ENCODE measurements at places on chromosomes 7 and 10.

DNA sequence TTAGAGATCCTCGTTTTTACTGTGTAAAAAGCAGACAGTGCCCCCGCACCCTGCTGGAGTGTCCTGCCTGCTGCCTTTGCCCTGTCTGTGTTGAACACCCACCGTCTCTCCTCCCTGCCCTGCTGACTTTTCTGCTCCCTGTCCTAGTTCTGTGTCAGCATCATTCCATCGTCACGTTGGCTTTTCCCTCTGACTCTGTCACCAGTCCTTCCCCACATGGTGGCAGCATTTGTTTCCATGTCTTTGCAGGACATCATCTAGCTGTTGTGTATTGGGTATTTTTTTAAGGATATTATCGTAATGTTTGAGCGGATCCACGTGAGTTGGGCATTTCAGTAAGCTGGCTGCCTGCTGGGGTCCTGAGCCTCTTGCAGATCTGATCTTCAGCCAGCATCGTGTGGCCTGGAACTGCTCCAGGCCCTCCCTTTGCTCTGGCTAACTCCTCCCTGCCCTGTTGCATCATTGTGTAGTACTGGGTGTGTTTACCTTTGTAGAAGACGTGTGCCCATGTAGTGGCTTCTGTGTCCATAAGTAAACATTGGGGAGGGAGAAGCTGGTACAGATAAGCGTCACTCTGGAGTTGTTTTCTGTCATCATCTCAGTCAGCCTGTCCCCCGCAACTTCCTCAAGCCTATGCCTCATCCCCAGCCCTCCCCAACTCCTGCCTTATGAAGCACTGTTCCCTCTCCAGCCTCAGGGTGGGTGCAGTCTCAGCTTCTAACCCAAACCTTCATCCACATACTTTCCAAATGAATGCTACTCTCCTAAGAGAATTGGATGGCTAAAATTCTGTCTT lies 44.3 kb downstream of the TRRAP start:
- no peak for DNase-seq

- DNase-seq: no peak
Observed at GRCh38 chr7:14902589-14903067, at the start of gene DGKB. TSS of gene DGKB (minus strand) at chr7:14902751.

GRCh38 chr10:109992485-109992884 lies 15.3 kb upstream of the ADD3 start:
- no peak for DNase-seq

DNA sequence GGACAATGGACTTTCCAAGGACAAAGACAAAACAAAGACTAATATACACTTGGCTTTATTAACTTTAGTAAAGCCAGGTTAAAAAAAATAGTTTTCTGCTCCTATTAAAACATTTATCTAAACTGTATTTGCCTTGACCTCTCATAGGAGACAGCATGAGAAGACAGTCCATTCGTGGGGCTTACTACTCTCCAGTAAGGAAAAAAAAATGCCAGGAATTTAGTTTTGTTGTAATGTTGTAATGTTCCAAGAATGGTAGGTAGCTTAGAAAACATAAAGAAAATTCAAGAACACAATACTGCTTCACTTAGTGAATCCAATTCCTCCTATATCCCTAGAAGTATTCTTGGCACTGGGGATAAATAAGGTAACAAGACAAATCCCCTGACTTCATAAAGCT lies 81.7 kb downstream of the KMT2C start:
- DNase-seq: no peak

DNA sequence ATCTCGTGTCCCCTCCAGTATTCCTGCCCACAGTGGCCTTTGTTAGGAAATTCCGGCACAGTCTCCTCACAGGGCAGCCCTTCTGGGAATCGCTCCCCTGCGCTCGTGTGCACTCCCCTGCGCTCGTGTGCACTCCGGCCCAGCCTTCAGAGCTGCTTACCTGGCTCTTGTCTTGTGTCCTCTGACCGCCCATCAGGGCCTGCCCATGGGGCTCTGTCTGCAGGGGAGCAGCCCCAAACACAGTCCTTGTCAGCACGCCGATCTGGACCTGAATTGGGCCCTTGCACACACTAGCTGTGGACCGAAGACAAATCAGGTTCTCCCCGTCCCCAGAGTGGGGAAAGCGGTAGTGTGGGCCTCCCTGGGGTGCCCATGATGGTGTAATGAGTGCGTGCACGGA lies 179.4 kb downstream of the CUX1 start:
- no peak for DNase-seq

- DNase-seq: peak; percentile 32
Observed at GRCh38 chr10:127117125-127117524, 79.3 kb downstream of the INSYN2A start.

DNA sequence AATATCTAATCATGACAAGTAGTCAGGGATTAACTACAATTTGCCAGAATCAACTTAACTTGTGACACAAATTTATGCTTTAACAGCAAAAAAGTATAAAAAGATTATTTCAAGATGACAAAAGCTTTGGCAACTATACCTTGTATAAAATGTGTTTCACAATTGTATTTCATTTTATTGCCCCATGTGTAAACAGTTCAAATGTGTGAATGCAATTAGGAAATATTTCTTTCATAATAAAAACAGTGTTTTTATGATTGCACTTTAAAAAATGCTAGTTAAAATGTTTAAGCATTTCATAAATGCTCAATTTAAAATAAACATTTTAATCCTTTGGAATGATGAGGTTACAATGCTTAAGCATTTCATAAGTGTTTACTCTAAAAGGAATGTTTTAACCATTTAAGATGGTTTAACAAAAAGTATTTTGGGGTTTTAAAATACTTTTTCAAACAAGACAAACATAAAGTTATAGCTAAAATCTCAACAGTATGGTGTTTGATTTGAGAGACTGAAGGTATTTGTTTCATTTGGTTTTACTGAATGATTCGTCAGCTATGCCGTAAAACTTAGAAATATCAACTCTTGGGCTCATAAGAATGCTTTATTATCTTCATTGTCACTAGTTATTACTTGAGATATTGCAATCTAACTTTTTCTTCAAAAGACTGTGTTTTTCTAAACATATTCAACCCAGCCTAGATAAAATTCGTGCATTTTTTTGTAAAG lies 50.1 kb downstream of the SFTPD start:
- DNase-seq: no peak

DNA sequence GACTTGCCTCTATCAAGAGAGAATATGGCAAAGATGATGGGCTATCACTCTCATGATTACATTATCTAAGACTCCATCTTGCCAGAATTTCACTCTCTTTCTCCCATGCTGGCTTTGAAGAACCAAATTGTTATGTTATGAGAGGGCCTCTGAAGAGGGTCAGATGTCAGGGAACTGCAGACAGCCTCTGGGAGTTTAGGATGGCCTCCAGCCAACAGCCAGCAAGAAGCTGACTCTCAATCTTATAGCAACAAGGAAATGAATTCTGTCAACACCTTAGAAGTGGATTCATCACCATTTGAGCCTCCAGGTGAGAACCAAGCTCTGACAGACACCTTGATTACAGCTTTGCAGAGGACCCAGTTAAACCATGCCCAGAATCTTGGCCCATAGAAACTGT lies 33.6 kb downstream of the ZNF22 start:
- no peak for DNase-seq

DNA sequence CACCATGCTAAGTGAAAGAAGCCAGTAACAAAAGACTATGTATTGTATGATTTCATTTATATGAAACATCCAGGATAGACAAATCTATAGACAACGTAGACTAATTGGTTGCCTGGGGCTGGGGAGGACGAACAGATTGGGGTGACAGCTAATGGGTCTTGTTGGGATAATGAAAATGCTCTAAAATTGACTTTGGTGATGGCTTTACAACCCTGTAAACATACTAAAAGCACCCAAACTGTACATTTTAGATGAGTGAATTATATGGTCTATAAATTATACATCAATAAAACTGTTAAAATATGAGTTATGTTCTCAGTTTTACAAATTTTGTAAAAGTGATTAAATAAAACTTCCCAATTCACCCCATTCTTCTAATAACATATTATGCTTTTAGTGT lies 261.5 kb downstream of the ELMO1 start:
- DNase-seq: no peak

GRCh38 chr7:4838626-4839334 lies 23.1 kb downstream of the PAPOLB start:
- no peak for DNase-seq

GRCh38 chr10:44575601-44576380 lies 190.9 kb upstream of the CXCL12 start:
- no peak for DNase-seq

DNA sequence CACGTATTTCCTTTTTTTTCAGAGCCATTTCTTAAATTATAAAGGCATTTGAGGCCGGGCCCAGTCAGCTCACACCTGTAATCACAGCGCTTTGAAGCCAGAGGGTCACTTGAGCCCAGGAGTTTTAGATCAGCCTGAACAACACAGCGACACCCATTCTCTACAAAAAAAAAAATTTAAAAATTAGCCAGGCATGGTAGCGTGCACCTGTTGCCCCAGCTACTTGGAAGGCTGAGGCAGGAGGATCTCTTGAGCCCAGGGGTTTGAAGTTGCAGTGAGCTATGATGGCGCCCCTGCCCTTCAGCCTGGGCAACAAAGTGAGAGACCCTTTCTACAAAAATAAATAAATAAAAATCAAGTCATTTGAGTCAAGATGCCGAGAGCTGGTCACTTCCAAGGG lies 3.0 kb downstream of the TMEM130 start:
- no peak for DNase-seq

DNA sequence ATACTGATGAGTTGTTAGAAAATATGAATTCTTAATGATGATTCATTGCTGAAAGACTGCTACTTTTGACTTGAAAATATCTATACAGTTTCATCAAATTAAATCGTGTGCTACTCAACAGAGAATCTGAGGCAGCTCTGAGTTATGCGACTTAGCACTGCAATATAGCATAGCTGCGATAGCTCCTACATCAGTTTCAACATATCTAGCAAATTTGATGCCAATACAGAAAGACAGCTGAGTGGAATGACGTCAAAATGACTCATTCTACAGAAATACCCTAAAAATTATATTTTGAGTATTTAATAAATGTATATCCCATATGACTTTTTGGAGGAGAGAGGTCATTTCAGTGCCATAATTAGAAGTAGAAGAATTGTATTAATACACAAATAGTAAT lies 1.1 kb upstream of the TARP start:
- DNase-seq: no peak

- DNase-seq: no peak
Observed at GRCh38 chr10:124705817-124706461, 38.2 kb downstream of the FAM53B start.

- DNase-seq: no peak
Observed at GRCh38 chr7:12314199-12314598, 89.5 kb downstream of the VWDE start.

- peak; percentile 26 for DNase-seq
Observed at GRCh38 chr10:21675157-21675796, 141.2 kb downstream of the MLLT10 start.

DNA sequence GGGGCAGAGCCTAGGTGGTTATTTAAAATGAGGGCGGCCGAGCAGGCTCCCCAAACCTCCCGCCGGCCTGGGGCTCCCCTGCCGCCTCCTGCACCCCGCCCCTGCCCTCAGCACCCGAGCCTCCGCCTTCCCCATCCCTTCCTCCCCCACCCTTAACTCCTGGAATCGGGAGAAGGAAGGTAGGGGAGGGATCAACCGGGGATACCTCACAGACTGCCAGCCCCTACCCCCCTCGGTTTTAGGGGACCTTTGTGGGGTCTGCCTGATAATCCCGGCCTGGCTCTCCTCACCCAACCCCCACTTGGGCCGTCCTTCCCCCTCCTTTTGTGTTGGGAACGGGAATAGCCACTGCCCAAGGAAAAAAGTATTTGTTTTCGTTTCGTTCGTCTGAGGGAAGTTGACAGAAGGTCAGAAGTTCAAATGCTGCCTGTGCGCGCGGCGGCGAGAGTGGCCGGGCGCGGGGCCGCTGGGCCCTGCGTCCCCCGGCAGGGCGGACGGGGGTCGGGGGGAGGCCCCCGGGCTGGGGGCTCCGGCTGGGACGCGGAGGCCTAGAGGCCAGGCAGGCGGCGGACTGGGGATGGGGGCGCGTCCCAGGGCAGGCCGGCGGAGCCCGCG lies 2.8 kb downstream of the SHH start:
- no peak for DNase-seq

- DNase-seq: no peak
Observed at GRCh38 chr7:136293841-136294391, 316.8 kb upstream of the MTPN start.

- DNase-seq: no peak
Observed at GRCh38 chr7:5476001-5476400, 52.4 kb upstream of the TNRC18 start.

GRCh38 chr7:156935250-156935649 lies 14.3 kb upstream of the NOM1 start:
- no peak for DNase-seq

DNA sequence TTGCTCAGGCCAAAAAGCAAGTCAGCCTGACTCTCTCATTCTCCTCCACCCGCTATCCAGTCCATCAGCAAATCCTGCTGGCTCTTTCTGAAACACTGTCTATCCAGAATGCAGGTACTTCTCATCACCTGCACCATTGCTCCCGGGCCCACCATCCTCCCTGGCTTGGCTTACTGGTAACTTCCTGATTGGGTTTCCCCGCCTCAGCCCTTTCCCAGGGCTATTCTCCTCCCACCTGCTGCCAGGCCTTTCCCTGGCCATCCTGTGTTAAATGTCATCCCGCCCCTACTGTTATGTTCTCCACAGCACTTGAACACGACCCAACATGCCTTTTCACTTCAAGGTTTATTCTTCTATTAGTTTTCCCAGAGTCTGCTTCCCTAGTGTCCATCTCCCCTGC lies 124.0 kb downstream of the CNNM2 start:
- no peak for DNase-seq

DNA sequence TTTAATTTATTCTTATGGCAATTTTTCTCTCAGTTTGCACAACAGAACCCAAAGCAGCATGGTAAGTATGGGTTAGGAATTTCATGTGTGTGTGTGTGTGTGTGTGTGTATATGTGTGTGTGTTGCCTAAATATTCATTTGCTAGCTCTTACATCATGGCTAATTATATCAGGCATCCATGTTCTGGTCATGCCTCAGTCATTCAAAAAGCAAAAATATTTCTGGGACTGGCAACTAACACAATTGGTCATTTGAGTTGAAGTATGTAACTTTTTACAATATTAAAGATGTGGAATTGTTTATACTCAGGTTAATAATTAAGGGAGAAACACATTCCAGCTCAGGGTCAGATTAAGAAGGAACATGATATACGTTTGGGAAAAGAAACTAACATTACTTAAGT lies 67.6 kb upstream of the PHYHIPL start:
- no peak for DNase-seq

- DNase-seq: no peak
Observed at GRCh38 chr10:88361494-88361893, 221.6 kb downstream of the RNLS start.

GRCh38 chr7:101465576-101466196 lies 103.0 kb downstream of the COL26A1 start:
- DNase-seq: no peak

- no peak for DNase-seq
Observed at GRCh38 chr7:136652635-136653370, 215.6 kb upstream of the CHRM2 start.

DNA sequence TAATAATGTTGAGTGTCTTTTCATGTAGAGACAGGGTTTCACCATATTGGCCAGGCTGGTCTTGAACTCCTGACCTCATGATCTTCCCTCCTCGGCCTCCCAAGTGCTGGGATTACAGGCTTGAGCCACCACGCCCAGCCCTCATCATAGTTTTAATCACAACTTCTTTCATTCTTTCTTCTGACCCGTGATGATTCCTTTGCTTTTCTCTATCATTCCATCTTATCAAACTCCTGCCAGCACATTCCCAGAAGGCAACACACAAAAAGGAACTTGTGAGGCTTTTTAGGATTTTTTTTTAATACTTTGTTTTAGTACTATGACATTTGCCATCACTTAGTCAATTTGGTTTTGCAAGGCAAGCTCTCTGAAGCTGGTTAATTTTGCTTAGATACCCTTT lies 77.5 kb upstream of the MEOX2 start:
- no peak for DNase-seq
